ENCODE measurements at places on chromosomes 2 and 18. TPM values are rescaled to one million over a fixed set of nuclear protein-coding genes. Genes with fewer than 3 reads are reported as not detected.

The PPP1R1C gene
- total RNA-seq: not detected

The BOLL gene
- not detected for total RNA-seq

The SLC9A4 gene
- not detected for total RNA-seq

The TSN gene
- total RNA-seq: 62.9 TPM

The RAD51AP2 gene
- not detected for total RNA-seq

The COLEC12 gene
- total RNA-seq: 24.3 TPM

The RSAD2 gene
- total RNA-seq: 0.66 TPM

Measured in pulmonary artery endothelial cell (primary cell).